GM20000 (cell line): ENCODE measurements at places on chromosomes 2 and 18.

DNA sequence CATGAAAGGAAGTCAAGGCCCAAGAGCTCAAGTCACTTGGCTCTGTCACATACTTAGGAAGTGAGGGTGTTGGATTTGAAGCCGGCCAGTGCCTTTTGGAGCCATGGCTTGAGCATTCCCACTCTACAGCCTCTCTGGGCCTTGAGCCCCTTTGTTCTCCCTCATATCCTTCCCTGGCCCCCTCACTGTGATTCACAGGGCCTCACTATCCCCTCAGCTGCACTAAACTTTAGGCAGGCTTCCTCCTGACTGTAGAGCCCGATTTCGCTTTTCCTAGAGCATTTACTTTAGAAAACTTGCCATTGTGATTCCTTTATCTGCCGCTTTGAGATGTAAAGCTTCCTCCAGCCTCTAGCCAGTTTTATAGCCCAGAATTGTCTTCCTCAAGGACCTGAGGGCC, 107.6 kb downstream of the FBXO15 start:
- DNase-seq = no peak

GRCh38 chr2:122939796-122940195, 1085.3 kb upstream of the CNTNAP5 start:
- no peak for DNase-seq

DNA sequence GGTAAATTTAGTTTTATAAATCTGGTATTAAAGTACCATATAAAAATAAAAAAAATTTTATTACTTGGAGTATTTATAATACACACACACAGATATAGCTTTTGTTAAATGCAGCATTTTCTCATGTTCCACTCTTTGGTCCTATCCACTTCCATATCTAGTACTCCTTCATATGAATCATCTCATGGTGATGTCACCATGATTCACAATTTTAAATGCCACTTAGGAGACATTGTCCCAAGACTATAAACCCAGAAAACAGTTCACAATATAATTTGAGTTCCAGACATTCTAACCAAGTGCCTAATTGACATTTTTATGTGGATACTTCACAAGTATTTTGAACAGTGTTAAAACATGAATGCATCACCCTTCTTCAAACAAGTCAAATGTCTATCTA, 1398.3 kb downstream of the DSC3 start:
- DNase-seq = no peak

GRCh38 chr18:24762511-24762910, 302.1 kb downstream of the HRH4 start:
- no peak for DNase-seq

DNA sequence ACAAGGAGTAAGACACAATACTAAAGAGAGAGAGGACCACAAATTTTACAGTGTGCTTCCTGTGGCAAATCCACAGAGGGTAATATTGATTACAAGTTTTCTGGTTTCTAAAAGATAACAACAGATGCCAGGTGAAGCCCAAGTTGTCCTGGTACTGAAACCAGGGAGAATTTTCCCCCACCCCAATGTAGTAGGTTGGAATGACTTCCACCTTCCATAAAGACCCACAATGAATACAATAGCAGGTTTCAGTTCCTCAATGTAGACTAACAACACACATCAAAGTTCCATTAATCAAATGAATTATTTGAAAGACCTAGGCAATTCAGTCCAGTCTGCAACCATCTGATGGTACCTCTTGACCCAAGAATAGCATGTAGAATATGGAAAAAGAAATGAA, 44.0 kb upstream of the TMEM247 start:
- no peak for DNase-seq
